ENCODE measurements at places on chromosomes 2 and 18.
A peak's percentile ranks its signal among the peaks of the same experiment; 100 is the strongest.

DNA sequence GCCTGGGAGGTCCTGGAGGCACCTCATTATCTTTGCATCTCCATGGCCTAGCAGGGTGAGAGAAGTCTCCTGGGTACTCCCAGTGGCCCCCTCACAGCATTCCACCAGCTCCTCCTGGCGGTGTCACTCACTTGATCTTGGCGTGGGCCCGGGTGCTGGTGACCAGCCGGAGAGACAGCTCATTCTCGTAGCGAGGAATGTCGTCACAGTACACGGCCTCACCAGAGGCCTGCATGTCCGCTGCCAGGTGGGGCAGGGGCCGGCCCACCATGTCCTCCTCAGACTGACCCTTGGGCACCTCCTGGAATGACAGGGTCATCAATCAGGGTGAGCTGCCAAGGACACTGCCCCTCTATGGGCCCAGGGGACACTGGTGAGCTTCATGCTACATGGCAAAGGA lies 42.4 kb downstream of the XDH start:
- no peak for DNase-seq

- no peak for DNase-seq
Observed at GRCh38 chr2:105231232-105231619, 10.3 kb upstream of the GPR45 start.

DNA sequence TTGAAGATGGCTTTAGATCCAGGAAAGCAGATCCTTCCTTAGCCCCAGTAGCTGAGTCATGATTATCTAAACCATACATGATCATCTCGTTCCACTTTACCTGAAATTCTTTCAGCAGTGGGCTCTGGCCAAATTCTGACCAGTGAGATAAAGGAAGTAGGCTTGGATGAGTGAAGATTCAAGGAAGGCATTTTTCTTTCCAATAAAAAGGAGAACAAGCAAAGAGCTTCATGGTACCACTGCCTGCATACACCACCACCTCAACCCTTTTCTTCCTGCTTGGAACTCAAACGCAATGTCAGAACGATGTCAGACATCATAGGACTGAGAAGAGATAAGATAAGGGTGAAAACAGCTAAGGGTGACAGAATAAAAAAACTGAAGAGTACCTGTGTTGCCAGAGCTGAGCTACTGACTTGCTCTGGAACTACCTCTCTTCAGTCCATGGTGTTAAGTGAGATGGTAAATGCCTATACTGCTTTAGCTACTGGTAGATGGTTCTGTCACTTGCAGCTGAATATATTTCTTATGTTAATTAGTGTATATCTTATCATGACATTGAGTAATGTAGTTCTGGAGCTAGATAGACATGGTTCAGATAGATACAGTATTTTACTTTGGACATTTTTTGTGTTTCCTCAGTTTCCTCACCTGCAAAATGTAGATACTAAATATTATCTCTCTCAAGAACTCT lies 58.7 kb upstream of the ACVR1 start:
- DNase-seq: no peak

- no peak for DNase-seq
Observed at GRCh38 chr2:234292205-234292961, 204.5 kb downstream of the ARL4C start.

DNA sequence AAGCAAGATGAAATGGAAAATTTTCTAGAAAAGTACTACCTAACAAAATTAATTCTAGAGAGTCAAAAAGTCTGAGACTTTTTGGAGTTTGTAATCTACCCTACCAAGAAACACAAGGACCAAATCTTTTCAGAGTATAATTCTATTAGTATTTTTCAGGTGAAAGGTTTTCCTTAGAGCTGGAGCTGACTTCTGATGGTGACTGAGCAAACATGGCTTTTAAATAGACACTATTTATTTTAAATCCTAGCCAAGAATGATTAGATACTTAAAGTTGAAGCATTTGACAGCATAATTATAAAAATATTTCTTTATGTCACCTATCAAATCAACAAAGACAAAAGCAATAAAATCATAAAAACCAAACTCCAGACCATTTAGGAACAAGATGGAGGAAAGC lies 26.6 kb downstream of the ZC3H6 start:
- DNase-seq: no peak

DNA sequence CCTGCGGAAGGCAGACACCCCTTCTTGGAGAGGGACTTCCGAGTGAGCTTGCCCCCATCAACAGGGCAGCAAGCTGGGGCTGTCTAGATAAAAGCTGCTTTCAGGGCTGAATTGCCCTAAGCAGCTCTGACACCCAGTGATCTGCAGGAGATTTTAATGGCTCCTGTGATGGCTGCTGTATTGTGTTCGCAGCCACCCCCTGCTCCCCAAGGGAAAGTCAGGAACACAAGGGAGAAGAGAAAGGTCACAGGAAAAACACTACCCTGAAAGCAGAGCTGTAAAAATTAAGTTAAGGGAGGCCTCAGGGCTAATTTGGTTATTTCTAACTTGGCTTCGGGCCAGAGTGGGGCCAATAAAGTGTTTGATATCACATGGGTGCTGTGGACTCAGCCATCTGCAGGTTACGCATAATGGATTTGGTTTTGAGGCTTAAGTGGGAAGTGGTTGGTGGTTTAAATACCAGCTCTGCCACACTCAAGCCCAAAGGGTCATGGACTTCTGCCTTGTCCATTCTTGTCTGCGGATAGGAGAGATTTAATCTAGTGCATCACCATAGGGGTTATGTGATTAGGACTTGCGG lies 147.6 kb downstream of the CLIP4 start:
- no peak for DNase-seq

- DNase-seq: no peak
Observed at GRCh38 chr2:110828330-110828729, 96.0 kb downstream of the ACOXL start.

DNA sequence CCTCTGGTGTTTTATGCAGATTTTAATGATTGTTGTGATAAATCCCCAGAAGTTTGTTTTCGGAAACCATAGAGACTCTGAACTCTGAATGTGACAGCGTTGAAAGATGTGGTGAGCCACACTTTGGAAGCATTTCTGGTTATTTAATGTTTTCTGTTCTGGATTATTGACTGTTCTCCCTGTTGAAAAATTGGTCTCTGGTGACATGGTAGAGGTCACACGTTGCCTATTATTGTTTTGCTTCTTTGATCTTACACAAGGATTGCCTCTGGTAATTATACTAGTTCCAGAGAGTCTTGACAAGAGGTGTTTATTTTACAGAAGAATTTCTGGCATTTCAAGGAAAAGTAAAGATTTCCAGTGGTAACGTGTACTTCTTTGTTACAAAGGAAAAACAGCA lies 127.1 kb downstream of the GREB1L start:
- DNase-seq: no peak

DNA sequence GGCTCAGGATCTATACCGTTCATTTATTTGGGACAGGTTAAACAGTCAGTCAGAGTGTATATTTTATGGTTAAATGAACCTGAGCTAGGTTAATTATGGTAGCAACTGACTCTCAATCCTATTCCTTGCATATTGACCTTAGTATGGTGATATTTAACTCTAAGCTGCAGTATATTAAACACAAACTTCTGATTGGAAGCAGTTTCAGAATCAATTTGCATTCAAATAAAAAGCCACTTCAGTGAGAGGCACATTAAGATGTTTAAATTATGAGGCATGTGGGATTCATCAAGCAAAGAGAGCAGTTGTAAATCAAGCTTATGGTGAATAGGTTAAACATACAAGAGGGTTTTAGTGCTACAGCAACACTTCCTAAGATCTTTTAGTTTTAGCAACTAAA lies 40.4 kb downstream of the FRZB start:
- DNase-seq: no peak

DNA sequence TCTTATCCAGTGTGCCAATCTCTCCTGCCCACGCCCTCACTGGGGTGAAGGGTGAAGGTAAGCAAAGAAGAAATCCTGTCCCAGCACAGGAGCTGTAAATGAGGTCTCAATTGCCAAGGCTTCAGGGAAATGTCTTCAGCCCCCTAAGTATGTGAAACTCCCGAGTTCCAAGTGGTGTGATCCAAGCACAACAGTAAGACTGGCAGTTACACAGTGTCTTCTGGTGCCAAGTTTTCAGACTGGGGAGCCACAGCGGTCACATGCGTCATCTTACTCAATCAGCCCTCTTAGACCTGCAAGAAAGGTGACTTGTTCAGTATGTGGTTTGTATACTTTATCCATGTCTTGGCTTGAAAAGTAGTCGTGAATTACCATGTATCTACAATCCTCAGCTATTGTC lies 55.0 kb upstream of the SPRED2 start:
- DNase-seq: no peak

DNA sequence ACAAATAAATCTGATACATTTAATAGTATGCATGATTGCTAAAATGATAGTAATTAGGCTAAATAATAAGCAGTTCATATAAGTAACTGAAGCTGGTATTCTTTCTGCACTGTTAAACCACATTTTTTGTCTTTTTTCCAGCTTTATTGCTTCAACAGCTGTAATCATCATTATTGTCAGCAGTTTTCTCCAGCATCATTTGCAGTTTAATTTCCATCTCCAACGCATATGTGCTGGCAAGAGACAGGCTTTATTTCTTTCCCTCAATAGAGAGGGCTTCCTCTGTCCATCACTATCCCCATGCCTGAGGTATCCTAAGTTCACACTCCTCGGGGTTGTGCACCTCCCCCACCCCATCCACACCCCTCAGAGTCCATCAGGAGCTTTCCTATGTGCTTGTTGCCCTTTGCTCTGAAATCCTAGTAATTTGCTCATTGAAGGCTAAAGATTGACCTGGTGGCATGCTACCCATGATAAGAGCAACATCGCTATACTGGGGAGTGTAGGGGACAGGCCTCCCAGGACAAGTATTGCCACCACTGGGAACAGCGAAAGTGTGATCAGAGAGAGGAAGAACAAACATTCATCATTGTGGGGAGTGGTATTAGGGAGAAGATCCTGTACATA lies 37.1 kb downstream of the B4GALT6 start:
- DNase-seq: no peak

DNA sequence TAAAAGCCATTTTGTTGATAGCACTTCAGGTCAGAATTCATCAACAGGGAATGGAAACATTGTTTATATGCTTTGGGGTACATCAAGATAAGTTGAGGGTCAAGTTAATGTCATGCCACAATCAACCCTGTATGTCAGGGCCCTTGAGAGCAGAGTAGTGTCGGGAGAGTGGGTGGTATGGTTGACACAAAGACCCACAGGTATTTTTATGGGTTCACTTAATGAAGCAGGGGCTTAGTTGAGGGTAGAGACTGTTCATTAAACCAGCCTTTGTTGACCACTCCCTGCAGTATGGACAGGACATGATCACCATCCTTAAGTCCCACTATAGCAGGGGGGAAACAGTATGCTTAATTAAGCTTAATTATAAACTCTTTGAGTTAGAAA lies 5.7 kb downstream of the RPL37A start:
- no peak for DNase-seq

GRCh38 chr18:48623468-48624235 lies 84.8 kb downstream of the CTIF start:
- DNase-seq: no peak

- peak; percentile 49 for DNase-seq
Observed at GRCh38 chr2:43024515-43025011, 201.8 kb downstream of the ZFP36L2 start.

- DNase-seq: no peak
Observed at GRCh38 chr2:227856697-227857096, 14.7 kb upstream of the DAW1 start.

DNA sequence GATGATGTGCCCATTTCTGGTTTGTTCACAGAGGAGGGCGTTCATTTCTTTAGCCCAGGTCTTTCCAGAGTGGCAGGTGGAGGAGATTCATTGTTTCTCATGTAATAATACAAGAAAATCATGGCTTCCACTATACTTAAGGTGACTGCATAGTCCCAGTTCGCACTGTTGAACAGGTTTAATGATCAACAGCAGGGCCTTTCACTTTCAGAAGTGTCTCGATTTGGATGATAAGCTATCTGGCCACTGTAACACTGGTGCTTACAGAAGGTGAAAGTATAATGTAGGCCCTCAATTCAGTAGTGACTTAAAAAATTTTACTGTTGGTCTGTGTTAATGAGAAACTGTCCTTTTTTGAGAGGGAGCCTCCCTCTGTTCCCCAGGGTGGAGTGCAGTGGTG lies 1.4 kb downstream of the RMC1 start:
- no peak for DNase-seq

DNA sequence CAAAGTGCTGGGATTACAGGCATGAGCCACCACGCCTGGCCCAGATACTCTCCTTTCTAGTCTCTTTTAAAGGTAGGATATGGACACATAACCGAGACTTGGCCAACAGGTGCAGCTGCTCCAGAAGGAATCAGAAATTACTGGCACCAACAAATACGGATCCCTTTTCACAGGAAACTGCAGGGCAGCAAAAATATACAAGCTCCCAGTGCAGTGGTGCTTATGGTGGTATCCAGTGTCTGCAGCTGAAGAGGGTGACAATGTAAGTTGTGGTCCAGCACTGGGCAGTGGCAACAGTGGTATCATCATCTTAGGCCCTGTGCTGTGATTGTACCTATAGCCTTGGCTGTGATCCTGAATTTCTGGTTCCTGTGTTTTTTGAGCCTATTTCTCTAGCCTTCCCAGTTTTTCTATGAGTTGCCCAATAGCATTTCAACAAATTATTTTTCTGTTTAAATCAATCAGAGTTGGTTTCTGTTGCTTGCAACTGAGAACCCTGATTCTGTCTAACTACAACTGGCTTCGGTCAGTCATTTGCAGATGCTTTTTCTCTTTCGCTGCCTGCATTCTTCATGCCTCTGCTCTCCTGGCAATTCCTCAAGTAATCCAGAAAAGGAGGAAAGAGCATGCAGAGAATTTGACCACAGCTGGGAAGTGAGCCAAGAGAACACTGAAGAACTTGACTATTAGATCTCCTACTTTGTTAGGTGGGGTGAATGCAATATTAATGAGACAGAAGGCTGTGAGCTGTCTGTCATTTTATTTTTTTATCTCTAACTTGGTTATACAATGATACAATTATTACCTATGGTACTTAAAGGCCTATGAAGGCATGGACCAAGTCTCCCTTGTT lies 30.8 kb upstream of the EML4 start:
- DNase-seq: no peak

GRCh38 chr2:192159208-192159607 lies 35.5 kb downstream of the TMEFF2 start:
- DNase-seq: no peak

DNA sequence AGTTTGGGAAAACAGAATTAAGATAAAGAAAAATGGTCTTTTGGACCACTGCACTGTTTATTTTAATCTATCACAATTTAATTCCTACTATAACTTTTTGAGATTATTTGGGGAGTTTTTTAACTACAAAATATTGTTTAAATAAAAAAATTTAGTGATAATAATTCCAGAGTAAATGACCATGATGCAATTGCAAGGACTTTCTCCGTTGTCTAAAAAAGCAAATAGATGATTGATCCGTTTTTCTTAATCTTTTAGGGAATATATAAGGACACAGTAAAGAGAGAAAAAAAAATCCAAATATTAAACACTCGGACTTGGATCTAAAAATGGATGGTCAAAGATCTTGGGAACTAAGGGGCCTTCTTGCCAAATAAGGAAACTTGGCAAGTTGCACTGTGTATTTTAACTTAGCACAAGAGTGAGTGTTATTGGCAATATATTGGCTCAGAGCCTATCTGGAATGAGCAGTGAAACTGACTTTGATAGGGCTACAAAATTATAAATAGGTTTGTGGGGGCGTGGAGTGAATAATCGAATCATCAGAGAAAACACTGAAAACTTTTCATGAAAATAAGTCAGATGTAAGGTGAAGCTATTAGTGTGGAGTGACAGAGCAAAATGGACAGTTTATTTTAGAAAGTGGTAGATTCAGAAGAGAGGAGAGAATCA lies 2.0 kb downstream of the MAP3K20 start:
- DNase-seq: no peak

- DNase-seq: no peak
Observed at GRCh38 chr2:137367361-137367760, 596.9 kb upstream of the HNMT start.

- no peak for DNase-seq
Observed at GRCh38 chr2:239942871-239943311, 82.3 kb downstream of the NDUFA10 start.

Measured in progenitor cell of endocrine pancreas (in vitro differentiated cells).